PC-9 (cell line): ENCODE measurements at places on chromosomes 12 and 14. TPM values are rescaled to one million over a fixed set of nuclear protein-coding genes. Genes with fewer than 3 reads are reported as not detected.

The SVOP gene
- total RNA-seq, result not detected in 2 replicates

GRCh38 chr12:64532734-64533351, 77.5 kb upstream of the RASSF3 start:
- no peaks in the 10 kb centered on the region for H3K27me3 ChIP-seq
- no peaks in the 10 kb centered on the region for H3K4me1 ChIP-seq
- H3K36me3 ChIP-seq, result no peaks in the 10 kb centered on the region
- H3K27ac ChIP-seq, result no peak overlapping the region

DNA sequence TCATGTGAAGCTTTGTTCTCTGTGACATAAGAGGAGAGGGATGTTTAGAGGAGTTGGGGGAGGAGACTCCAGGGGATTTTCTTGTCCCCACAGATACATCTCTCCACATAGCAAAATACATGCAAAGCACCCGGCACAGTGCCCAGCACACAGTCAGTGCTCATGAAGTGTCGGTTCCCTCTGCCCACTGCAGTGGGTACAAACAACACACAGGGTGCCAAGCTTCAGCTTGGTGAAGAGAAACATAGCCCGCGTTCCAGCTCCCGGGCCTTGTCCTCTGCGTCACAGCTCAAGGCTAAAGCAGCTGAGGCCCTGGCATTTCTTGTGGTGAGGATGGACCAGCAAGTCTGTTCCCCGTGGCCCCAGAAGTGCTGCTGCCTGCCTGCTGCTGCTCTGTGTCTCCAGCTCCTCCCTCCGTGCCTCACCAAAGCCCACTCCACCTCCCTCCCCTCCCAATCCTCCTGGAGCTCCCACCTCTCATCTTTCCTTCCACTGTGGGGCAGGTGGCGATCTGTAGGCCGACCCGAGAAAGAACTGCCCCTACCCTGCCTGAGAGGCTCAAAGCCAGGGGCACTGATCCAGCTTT, 57.0 kb upstream of the FKBP4 start:
- H3K4me1 ChIP-seq, result no peaks in the 10 kb centered on the region
- no peaks in the 10 kb centered on the region for H3K36me3 ChIP-seq
- H3K27ac ChIP-seq, result no peak overlapping the region
- H3K27me3 ChIP-seq, result peaks cover 79% of the 10 kb centered on the region
- H3K4me3 ChIP-seq, result no peak overlapping the region

GRCh38 chr14:62017651-62018230, 255.5 kb downstream of the SNAPC1 start:
- H3K4me3 ChIP-seq, result no peak overlapping the region
- H3K27ac ChIP-seq, result no peak overlapping the region
- no peak for DNase-seq

GRCh38 chr12:23893611-23894010, 55.9 kb downstream of the SOX5 start:
- no peaks in the 10 kb centered on the region; the same call in 1 of the 2 replicates for H3K27me3 ChIP-seq
- H3K36me3 ChIP-seq, result no peaks in the 10 kb centered on the region

The TM9SF1 gene
- total RNA-seq, result 37.3 and 41.2 TPM in 2 replicates

GRCh38 chr14:35932659-35933159, 106.6 kb downstream of the BRMS1L start:
- H3K27ac ChIP-seq, result no peak overlapping the region
- no peak overlapping the region for H3K4me3 ChIP-seq
- H3K4me1 ChIP-seq, result no peaks in the 10 kb centered on the region
- H3K27me3 ChIP-seq, result no peaks in the 10 kb centered on the region
- DNase-seq, result no peak

The GNB3 gene
- total RNA-seq, result not detected in 2 replicates

The RASAL1 gene
- total RNA-seq, result 14.9 and 23.6 TPM in 2 replicates

GRCh38 chr12:123006977-123007376, 26.5 kb downstream of the ARL6IP4 start:
- H3K36me3 ChIP-seq, result no peaks in the 10 kb centered on the region
- H3K4me3 ChIP-seq, result no peak overlapping the region
- no peak for DNase-seq
- H3K4me1 ChIP-seq, result no peaks in the 10 kb centered on the region
- H3K27ac ChIP-seq, result no peak overlapping the region

- no peaks in the 10 kb centered on the region for H3K36me3 ChIP-seq
- no peak overlapping the region for H3K27ac ChIP-seq
- H3K27me3 ChIP-seq, result no peaks in the 10 kb centered on the region
- peaks cover 16% of the 10 kb centered on the region for H3K4me1 ChIP-seq
- DNase-seq, result no peak
Observed at GRCh38 chr14:52356025-52356424, 41.9 kb downstream of the PTGER2 start.

- H3K4me1 ChIP-seq, result peaks cover 37% of the 10 kb centered on the region
- no peak for DNase-seq
- H3K4me3 ChIP-seq, result no peak overlapping the region
- H3K27ac ChIP-seq, result no peak overlapping the region
- peaks cover 3% of the 10 kb centered on the region; the same call in 1 of the 2 replicates for H3K36me3 ChIP-seq
Observed at GRCh38 chr14:92560106-92560865, 46.7 kb downstream of the RIN3 start.
